Stromal cell of bone marrow (primary cell): ENCODE measurements at places on chromosomes 13 and 19.
A peak's percentile ranks its signal among the peaks of the same experiment; 100 is the strongest.

- no peak for DNase-seq
Observed at GRCh38 chr13:65582160-65582559, 1648.0 kb downstream of the PCDH9 start.

- no peak for DNase-seq
Observed at GRCh38 chr19:41621654-41622053, 5.2 kb downstream of the CEACAM4 start.

- no peak for DNase-seq
Observed at GRCh38 chr13:110387451-110388107, 80.5 kb downstream of the COL4A2 start.

GRCh38 chr13:114033541-114034315, 59.9 kb upstream of the C13orf46 start:
- no peak for DNase-seq

- no peak for DNase-seq
Observed at GRCh38 chr13:113069861-113070805, 35.5 kb upstream of the F7 start.

DNA sequence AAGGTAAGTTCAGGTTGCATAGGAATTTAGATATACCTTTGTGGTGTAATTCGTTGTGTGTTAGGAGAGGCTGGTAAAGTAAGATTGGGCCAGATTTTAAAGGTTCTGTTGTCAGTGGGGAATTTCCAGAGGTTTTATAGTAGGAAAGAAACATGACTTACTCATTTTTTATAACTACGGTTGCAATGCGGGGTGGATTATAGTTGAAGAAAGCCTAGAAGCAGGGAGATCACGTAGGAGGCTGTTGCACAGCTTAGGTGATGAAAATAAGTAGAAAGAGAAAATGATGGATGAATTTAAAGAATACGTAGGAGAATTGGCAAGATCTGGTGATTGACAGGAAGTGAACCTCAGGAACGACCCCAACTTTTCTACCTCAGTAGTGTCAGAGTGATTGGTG, 61.1 kb downstream of the PIBF1 start:
- DNase-seq = no peak

- peak; percentile 69 for DNase-seq
Observed at GRCh38 chr13:75685239-75685697, 49.1 kb downstream of the LMO7 start.

DNA sequence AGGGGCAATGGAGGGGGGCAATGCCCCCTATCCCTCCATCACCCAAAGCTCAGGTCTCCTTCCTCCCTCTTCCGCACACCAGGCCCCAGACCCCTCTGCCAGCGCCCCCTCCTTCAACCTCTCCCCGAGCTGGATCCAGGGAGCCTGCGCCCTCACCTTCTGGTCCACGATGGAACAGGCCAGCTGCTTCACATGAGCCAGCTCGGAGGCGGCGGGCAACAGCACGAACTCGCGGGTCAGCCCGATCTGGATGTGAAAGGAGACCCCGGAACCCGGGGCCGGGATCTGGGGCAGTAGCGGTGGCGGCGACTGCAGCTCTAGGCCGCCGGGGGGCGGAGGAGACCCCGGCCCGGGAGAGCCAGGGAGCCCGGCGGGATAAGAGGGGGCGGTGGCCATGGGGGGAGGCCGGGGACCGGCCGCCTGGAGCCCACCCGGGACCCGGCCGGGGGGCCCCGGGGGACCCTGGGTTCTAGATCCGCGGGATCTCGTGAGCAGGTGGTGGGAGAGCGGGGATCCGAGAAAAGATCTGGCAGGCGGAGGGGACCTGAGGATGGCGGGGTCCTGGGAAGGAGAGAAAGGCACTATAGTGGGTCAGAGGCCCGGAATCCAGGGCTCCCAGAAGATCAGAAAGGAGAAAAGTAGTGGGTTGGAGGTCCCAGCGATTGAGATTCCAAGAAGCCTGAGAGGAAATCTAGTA, 791 bp downstream of the PRKD2 start:
- DNase-seq = no peak

DNA sequence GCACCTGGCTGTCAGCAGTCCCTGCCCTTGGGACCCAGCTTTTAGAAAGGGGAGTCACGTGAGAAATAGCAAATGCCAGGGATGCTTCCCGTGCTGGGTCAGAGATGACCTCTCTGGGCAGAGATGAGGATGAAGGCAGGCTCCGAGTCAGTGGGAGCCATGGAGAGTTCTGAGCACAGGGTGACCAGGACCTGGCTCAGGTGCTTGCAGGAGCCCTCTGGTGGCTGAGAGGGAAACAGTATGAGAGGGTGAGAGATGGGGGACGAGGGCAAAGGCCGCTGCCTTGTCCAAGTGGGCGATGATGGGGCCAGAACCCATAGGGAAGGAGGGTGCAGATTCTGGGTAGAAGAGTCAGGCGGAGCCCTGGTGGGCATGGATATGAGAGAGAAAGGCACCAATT, 15.8 kb downstream of the TMED1 start:
- DNase-seq = no peak

GRCh38 chr19:18319591-18320135, 3.2 kb downstream of the LSM4 start:
- DNase-seq = no peak

- no peak for DNase-seq
Observed at GRCh38 chr19:7550987-7551761, 15.7 kb downstream of the PNPLA6 start.

DNA sequence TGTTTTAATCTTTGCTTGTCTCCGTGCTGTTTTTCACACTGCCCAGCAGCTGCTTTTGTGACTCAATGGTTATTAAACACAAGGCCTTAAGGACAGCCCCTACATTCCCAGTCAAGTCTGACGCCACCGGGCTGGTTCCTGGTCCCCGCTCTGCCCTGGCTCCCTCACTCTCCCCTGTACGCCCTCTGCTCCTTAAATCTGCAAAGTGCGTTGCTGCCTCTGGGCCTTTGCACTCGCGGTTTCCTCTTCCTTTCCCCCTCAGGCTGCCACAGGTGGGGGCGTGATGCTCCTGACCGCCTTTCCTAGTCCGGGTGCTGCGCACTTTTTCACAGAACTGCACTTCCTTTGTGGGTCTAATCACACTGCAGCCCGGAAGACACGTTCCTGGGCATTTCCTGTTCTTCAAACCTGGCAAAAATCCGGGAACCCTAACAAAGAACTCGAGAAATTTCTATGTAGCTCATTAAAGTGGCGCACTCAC, 25.6 kb downstream of the NOSIP start:
- DNase-seq = no peak

GRCh38 chr19:35315883-35316282, 13.1 kb upstream of the CD22 start:
- DNase-seq = no peak

DNA sequence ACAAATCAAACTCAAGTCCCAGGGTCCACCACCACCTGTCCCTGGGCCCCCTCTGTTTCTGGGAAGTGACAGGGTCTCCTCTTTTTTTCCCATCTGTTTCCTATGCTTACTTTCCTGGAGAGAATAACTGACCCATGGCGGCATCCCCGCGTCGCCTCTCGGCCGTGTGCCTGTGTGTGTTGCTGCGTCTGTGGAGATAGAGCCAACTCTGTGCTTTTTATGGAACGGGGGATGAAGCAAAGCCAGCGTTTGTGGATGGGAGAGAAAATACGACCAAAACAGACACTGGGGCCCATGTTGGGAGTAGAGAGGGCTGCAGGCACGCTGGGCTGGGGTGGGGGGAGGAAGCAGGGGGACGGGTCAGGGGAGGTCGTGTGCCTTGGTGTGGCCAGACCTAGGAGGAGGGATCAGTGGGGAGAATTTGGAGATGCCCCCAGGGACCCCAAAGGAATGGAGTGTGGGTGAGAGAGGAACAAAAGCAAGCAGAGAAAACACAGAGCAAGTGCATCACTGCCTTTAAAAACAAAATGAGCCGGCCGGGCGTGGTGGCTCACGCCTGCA, 16.6 kb downstream of the PLK5 start:
- DNase-seq = no peak

GRCh38 chr13:23966221-23966690, 69.0 kb upstream of the C1QTNF9B start:
- DNase-seq = no peak

- no peak for DNase-seq
Observed at GRCh38 chr13:77359171-77359570, 32.3 kb upstream of the MYCBP2 start.

DNA sequence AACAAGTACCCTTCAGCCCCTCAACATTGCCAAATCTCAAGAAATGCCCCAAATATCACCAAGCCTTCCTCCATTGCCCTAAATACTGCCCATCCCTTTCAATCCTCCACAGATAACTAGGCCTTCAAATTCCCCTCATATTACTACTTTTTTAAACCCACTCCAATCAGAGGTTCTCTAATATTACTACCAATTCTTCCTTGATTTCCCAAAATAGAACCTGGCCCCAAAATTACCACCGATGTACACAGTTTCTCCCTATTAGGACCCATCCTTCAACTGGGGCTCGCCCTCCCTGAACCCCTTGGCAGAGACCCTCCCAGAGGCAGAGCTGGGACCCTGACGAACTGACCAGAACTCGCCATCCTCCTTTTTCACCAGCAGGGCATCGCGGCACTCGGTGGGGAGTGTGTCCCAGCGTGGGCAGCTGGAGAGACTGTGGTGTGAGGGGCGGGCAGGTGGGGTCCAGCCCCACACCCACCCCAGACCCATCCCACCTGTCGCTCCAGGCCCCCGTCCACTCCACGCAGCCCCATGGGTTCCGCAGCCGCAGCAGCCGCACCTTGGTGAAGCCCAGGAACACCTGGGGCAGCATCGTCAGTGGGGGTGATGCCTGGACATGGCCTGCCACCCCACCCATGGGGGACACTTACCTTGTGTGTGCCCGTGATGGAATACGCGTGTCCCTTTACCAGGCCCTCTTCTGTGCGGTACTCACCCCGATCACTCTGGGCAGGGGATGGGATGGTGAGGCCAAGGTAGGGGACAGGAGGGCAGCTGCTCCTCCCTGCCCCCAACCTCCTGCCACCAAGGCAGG, 6.1 kb downstream of the CAPN12 start:
- no peak for DNase-seq

GRCh38 chr13:20291037-20291436, 58.9 kb upstream of the GJB6 start:
- DNase-seq = no peak

- DNase-seq = no peak
Observed at GRCh38 chr19:41159881-41160280, 33.1 kb upstream of the CYP2S1 start.

GRCh38 chr19:45564131-45564780, 20.3 kb downstream of the OPA3 start:
- DNase-seq = no peak

- peak; percentile 66 for DNase-seq
Observed at GRCh38 chr19:48588670-48589401, 17.7 kb upstream of the SPACA4 start.

DNA sequence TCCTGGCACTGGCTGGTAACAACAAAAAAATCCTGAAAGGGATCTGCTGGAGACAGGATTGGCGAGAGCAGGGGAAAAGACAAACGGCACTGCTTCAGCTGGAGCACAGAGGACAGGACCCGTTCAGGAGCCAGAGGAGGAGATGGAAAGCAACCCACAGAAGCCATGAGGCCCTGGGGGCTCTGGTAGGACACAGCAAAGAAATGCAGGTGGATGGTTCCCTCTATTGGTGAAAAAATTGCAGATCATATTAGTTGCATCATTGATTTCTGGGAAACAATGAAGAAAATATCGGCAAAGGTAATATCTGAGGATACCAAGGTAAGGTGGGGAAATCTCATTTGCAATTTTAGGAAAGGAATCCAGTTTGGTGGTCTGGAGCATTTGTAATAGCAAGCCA, 25.7 kb upstream of the TPP2 start:
- DNase-seq = no peak

GRCh38 chr13:20394506-20394905, 131.2 kb downstream of the CRYL1 start:
- DNase-seq = no peak

DNA sequence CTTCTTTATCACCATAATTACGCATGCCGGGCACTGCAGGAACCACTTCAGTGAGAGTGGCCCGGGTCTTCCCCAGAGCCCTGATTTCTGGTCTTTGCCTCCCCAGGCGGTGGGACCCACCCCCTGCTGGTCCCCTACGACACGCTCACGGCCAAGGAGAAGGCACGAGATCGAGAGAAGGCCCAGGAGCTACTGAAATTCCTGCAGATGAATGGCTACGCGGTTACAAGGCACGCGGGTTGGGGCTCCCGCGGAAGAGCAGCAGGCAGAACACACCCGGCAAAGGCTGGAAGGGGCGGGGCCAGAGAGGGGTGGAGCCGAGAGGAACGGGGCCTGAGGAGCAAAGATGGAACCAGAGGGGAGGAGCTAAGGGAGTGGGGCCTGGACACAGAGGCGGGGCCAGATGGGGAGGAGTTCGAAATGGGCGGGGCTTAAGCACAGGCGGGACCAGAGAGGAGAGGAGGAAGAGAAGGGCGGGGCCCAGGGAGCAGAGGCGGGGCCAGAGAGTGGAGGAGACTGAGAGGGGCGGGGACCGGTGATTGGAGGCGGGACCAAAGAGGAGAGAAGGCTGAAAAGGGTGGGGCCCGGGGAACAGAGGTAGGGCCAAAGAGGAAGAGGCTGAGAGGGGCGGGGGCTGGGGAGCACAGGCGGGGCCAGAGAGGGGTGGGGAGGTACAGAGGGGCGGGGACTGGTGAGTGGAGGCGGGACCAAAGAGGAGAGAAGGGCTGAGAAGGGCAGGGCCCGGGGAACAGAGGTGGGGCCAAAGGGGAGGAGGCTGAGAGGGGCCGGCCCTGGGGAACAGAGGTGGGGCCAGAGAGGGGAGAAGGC, 73.4 kb downstream of the RYR1 start:
- DNase-seq = peak; percentile 17

- peak; percentile 74 for DNase-seq
Observed at GRCh38 chr19:1213391-1214286, 8.1 kb downstream of the STK11 start.

DNA sequence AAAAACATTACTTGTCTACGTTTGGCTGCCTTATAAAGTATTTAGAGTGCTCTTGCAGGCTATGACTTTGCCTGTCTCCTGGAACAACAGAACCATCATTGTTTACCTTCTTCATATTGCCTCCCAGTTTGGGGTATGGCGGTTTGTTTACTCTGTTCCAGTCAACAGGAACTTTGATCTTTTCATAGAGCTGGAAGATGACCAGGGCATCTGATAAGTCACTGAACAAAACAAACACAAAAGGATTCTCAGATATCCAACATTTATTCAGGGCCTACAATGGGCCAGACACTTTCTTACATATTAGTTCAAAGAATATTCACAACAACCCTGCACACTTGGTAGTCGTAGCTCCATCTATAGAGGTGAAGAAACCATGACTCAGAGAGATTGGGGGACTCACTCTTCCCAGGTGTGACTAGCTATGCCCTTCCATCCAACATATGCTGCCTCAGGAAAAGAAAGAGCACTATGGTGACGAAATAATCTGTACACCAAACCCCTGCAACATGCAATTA, 38.4 kb upstream of the CPB2 start:
- DNase-seq = no peak

- DNase-seq = no peak
Observed at GRCh38 chr13:36157480-36157879, 26.3 kb upstream of the DCLK1 start.
